ENCODE measurements at places on chromosomes 16 and 17. TPM values are rescaled to one million over a fixed set of nuclear protein-coding genes. Genes with fewer than 3 reads are reported as not detected.

Gene G6PC1
- total RNA-seq: not detected

GRCh38 chr17:76840884-76841775, 27.1 kb upstream of the MGAT5B start:
- no peak for DNase-seq
- H3K4me1 ChIP-seq: peaks cover 13% of the 10 kb centered on the region
- H3K36me3 ChIP-seq: no peaks in the 10 kb centered on the region

Gene KRTAP4-1
- not detected for total RNA-seq

- no peaks in the 10 kb centered on the region for H3K36me3 ChIP-seq
- no peak for DNase-seq
- no peaks in the 10 kb centered on the region for H3K27me3 ChIP-seq
- no peak overlapping the region for H3K27ac ChIP-seq
- H3K4me1 ChIP-seq: peaks cover 16% of the 10 kb centered on the region
These were observed 57.7 kb downstream of the OR1D5 start for GRCh38 chr17:3005696-3006095.

GRCh38 chr17:72004011-72004427, 116.8 kb upstream of the SOX9 start:
- no peak overlapping the region for H3K27ac ChIP-seq
- H3K27me3 ChIP-seq: no peaks in the 10 kb centered on the region
- no peaks in the 10 kb centered on the region for H3K4me1 ChIP-seq
- H3K36me3 ChIP-seq: no peaks in the 10 kb centered on the region
- H3K4me3 ChIP-seq: no peak overlapping the region
- no peak for DNase-seq

Gene KRT33A
- total RNA-seq: not detected

DNA sequence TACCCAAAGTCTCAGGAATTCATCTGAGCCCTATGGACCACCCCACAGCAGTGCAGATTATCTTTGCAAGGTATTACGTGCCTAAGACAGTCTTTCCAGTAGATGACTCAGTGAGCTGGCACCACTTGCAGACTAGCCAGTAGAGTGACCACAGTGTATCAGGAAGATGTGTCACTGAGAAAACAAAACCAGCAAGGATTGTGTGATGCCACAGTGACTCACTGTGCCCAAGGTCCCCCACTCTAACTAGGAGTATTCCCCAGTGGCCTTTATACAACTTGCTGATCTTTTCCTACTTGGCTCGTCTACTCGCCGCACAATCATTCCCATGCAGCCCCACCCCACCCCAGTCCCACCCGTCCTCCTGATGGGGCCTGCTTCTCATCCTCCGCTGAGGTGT, 26.8 kb upstream of the PRKCA start:
- no peaks in the 10 kb centered on the region for H3K4me1 ChIP-seq
- H3K27me3 ChIP-seq: no peaks in the 10 kb centered on the region
- peak; percentile 72 for DNase-seq
- H3K4me3 ChIP-seq: no peak overlapping the region
- no peaks in the 10 kb centered on the region for H3K36me3 ChIP-seq
- no peak overlapping the region for H3K27ac ChIP-seq

Gene CYGB
- total RNA-seq: 17.7 TPM

GRCh38 chr16:19697756-19698318, 20.2 kb downstream of the KNOP1 start:
- no peak overlapping the region for H3K4me3 ChIP-seq
- no peak overlapping the region for H3K27ac ChIP-seq
- peaks cover 21% of the 10 kb centered on the region for H3K4me1 ChIP-seq
- no peaks in the 10 kb centered on the region for H3K27me3 ChIP-seq
- no peak for DNase-seq
- H3K36me3 ChIP-seq: peaks cover 10% of the 10 kb centered on the region

All from thoracic aorta (tissue), 2 donors.